IMR-90 (cell line): ENCODE measurements at places on chromosomes 12 and 14. TPM values are rescaled to one million over a fixed set of nuclear protein-coding genes. Genes with fewer than 3 reads are reported as not detected.

Gene IL31
- total RNA-seq: not detected in 2 replicates

Gene VRTN
- total RNA-seq: not detected in 2 replicates

Gene RFC5
- total RNA-seq: 20.1 and 20.6 TPM in 2 replicates

Gene GOLGA3
- total RNA-seq: 99.8 and 102 TPM in 2 replicates

Gene SLC35F4
- not detected in 2 replicates for total RNA-seq

DNA sequence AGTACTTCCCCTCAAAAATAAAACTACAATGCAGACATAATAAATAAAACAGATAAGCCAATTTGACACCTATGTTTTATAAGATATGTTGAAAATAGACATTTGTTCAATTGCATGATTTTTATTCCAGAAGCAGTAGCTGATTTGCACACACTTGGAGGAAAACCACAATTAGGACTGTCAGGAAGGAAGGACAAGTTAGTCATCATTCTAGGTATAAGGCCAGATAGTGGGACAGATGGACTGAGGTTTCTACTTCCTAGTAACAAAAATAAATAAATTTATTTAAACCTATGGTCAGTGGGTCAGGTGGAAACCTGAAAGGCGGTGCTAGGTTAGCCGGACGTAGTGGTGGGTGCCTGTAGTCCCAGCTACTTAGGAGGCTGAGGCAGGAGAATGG, 141.8 kb upstream of the RASSF8 start:
- DNase-seq: peak; percentile 5

DNA sequence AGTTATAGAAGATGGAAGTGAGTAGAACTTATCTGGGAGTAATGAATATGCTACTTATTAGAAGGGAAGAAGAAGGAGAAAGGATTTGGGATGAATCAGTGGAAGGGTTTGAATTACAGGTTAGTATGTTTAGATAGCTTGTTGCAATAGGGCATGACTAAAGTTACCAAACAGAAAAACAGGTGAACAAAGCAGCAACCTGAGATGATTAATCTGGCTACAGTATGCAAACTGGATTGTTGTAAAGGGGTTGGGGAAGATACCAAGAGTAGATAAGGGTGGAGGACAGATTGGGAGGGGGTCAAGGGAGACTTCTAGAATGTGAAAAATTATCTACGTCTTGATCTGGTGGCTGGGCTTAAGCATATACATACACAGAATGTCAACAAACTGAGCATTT, 73.4 kb upstream of the CLEC14A start:
- no peak for DNase-seq

- DNase-seq: peak; percentile 50
Measured at GRCh38 chr14:105294142-105294597, 6.6 kb downstream of the BRF1 start.

GRCh38 chr12:124315372-124316044, 20.6 kb downstream of the RFLNA start:
- no peak for DNase-seq
